Mesenchymal stem cell (in vitro differentiated cells and primary cell): ENCODE measurements at places on chromosomes 3 and 15.

GRCh38 chr15:100060276-100060926 is 281.4 kb downstream of the ADAMTS17 start:
- DNase-seq: no peak

- no peak for DNase-seq
Observed at GRCh38 chr3:15657016-15657415, 55.5 kb downstream of the BTD start.

GRCh38 chr3:114709102-114709501 is 415.3 kb downstream of the TIGIT start:
- peak; percentile 7 for DNase-seq

- peak; percentile 33 for DNase-seq
Observed at GRCh38 chr15:65460741-65461347, 38.1 kb upstream of the IGDCC4 start.

GRCh38 chr15:92779874-92780273 is 120.2 kb upstream of the CHD2 start:
- DNase-seq: no peak

- no peak for DNase-seq
Observed at GRCh38 chr15:64141798-64142512, 9.6 kb upstream of the SNX22 start.

DNA sequence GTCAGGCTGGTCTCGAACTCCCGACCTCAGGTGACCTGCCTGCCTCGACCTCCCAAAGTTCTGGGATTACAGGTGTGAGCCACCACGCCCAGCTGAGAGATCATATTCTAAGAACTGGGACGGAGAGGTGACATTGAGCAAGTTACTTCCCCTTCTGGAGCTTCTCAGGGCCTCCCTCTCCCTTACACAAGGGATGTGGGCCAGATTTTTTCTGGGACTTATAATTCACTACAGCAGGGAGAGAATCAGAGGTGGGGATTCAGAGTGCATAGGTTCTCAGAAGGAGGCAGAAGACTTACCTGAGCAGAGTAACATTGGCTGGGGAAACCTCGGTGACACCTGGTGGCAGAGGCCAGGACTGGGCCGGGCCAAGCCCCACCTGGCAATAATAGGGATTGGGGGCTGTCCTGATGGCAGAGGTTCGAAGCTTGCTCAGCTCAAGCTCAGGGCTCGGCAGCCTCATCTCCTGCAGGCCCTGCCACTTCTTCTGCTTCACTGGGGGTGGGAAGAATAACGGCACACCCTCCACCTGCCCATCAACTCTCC is 6.8 kb downstream of the LTK start:
- no peak for DNase-seq

- no peak for DNase-seq
Observed at GRCh38 chr15:75849167-75849566, 5.9 kb downstream of the UBE2Q2 start.

DNA sequence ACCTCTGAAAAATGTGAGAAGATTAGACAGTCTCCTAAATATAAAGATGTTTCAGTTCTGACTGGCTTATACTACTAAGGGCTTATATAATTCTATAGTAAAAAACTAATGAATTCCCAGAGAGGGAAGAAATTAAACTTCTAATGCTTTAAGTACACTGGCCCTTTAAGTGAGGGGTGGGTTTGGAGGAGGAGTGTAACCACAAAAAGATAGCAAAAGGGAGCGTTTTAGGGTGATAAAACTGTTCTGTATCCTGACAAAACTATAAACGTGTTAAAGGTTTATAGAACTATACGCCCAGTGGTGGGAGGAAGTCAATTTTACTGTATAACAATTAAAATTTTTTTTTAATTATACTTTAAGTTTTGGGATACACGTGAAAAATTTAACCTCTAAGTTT is 45.8 kb downstream of the CEP152 start:
- no peak for DNase-seq

DNA sequence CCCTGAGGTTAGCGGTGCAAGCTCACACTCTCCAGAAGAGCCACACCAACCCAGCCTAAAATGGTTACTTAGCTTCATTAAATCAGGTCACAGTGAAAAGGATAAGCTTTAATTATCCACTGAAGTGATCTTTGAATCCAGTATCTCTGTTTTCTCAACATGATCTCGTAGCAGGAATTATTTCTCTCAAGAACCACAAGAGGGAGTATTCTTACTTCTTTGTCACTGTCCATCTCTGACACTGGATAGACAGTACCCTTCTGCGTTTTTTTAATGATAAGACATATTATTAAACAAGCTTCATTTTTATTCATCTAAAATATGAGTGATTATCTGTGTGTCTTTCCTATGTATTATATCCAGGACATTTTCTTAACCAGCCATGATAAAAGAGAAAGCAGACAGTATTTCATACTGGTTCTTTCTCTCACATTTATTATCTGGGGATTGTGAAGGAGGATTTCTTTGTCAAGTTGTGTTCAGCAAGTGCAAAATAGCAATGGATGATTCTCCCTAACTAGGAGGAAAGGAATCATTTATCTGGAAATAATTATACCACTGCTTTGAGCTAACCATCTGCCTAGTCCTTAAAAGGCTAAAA is 105.4 kb upstream of the CCDC54 start:
- DNase-seq: peak; percentile 60

- DNase-seq: peak; percentile 85
Observed at GRCh38 chr3:71208211-71209095, 375.1 kb downstream of the FOXP1 start.

DNA sequence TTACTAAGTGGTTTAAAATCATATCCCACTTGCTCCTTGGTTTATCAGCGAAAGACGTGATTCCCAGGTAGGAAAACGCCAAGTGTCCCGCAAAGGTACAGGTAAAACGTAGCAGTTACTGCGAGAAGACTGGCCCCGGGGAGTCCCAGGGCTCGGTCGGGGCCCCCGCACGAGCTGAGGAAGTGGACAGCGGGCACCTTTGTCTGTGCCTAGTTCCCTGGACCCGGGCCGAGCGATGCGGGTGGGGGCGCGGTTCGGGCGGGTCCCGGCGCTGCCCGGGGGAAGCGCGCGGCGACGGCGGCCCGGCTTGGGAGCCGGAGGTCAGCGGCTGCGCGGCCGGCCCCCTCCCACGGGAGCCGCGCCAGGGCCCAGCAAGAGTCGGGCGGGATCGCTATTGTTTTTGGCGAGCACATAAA is 864 bp upstream of the NEO1 start:
- DNase-seq: no peak

DNA sequence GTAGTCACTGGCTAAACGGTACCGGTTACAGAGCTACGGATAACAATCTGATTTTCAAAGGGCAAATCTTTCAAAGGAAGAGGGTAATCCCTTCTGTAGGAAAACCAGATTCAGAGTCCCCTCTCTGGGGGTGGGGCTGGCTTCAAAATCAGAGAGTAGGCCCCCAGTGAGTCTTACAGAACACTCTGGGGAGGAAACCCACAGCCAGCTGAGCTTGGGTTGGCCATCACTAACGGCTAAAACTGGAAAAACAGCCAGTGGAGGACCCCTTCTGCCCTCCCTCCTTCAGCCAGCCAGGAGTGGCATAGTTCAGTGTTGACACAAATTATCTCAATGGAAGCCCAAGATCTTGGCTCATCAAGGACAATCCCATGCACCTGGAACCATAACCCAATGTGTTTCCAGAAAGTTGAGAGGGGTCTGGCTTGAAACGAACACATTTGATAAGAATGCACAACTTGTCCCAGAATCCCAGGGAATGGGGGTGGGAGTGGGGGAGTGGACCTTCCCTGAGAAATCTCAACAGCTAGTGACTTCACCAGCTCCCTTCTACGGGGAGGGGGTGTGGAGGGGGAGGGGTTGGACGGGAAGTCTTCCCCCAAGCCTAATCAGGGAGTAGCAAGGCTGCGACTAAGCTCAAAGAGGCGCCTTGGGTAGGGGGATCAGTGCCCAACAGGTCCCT is 1.0 kb downstream of the RASL12 start:
- no peak for DNase-seq

- DNase-seq: no peak
Observed at GRCh38 chr3:116032176-116032575, 408.9 kb downstream of the GAP43 start.

- no peak for DNase-seq
Observed at GRCh38 chr15:53009093-53009492, 219.0 kb upstream of the ONECUT1 start.

- no peak for DNase-seq
Observed at GRCh38 chr3:53026382-53027162, 19.3 kb downstream of the SFMBT1 start.

DNA sequence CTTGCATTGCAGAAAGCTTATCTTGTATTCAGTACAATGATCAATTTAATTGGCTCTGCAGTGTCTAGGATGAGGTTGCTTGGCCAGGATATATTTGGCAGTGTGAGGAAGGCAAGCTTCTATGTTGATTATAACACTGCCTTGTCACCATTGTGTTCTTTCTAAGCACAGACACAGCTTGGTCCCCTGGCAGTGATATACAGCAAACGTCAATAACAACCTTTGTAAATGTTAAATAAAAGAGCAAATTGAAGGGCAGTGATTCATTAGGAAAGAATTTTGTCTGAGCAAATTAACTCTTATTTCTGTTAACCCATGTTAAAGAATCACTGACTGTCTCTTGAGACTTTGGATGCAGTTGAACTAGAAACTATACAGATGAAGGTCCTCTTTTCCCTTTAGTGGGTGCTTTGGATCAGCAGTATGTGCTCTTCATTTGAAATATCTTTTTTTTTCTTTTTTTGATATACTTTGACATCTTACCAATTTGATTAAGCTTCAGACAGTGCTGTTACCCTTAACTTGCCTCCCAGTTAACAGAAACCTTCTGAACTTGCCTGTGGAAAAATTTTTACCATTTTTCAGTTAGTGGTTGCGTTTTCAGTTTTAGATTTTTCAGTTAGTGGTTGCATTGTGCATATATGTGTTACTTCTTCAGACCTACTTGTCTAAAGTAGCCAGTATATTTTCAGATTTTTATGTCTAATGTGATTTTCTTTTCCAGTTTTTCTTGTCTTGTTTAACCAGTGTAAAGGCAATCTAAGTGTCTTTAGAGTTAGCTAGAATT is 199.8 kb downstream of the TCF12 start:
- DNase-seq: peak; percentile 55

DNA sequence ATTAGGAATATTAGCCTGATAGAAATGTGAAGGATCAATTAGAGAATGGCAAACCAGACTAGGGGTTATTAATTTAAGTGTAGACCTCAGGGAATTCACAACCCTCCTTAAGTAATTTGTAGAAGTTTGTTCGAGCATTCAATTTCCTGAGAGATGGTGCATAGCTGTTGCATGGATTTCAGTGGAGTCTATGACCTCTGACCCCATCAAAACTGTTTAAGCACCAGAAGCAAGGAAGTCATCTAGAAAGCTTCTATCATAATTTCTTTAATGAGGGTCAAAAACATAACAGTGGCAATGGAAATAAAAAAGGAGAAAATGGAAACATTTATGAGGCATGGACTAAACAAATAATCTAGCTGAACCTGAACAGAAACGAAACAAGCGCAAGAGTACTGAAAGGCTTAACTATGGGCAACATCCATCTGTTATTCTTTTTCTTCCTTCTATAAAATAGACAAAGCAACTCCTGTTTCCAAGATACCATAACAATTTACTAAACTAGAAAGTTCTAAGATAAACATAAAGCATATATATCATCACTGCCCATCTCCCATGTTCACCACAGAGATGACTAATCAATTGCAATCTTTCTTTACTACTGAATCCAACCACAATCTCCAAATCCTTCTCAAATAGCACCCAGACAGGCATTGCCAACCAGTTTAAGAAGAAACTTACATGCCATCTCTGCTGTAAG is 151.4 kb downstream of the THRB start:
- DNase-seq: peak; percentile 90

DNA sequence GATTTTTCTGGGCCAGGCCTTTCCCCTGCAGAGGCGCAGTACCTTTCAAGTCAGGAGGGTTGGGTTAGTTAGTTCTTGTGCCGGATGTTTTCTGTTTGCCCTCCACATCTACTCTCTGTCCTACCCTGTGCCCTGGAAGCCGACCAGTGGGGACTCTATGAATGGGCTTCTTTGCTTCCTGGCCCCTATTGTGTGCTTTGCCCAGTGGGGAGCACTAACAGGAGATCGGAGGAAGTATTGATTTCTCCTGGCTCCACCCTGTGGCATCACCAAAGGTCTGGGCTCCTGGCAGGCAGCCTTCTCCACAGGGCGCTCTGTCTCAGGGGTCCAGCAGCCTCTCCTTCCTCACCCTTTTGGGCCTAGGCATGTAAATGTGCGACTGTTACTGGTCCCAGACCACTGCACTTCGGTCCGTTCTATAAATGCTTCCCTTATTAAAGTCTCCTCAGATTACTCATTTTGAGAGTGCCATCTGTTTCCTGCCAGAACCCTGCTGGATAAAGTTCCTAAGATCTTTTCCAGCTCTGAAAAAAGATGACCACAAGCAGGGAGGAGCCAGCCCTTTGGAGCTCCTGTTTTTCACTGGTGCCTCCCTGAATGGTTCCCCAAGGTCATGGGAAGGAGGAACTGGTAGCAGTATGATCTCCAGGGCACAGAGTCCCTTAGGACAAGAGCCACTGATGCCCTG is 44.5 kb downstream of the CTDSPL start:
- DNase-seq: peak; percentile 87

DNA sequence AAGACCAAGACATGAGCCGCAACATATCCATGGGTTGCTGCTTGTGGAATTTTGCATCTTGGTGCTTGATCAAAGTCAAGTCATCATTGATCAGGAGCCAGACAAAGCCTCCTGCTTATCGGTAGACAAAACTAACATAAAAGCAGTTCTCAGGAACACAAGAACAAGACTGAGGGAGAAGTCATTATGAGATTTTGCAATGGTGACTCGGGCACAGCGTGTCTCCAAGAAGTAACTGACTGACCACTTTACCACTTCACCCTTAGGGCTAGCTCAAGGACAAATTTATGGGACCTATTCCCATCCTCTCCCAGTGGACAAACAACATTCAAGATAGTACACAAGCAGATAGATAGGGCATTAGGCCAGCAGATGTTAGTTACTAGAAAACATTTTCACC is 68.1 kb upstream of the LIMD1 start:
- DNase-seq: no peak

DNA sequence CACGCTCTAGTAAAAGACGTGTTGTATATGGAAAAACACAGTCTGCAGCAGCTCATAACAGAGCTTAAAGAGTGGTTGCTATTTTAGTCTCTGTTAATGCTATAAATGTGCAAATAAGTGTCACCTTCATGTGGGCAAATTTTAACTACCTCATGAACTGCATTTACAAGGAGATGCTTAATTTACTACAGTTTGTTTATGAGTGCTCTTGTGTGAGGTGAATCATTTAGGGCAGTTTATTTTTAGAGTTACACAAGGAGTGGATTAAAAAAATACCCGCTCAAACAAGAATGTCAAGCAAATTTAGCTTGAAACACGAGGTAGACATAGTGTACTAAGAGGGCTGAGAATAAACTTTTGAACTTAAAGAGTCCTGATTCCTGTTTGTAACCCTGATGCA is 579.0 kb downstream of the MFSD1 start:
- no peak for DNase-seq
